ENCODE measurements at places on chromosomes 12 and 14. TPM values are rescaled to one million over a fixed set of nuclear protein-coding genes. Genes with fewer than 3 reads are reported as not detected.

The ZCCHC8 gene
- 38.6 TPM for total RNA-seq

The GLIPR1 gene
- total RNA-seq = 7.4 TPM

The ACSS3 gene
- total RNA-seq = not detected

The SLC10A1 gene
- not detected for total RNA-seq

The SELPLG gene
- 52.1 TPM for total RNA-seq

The VRTN gene
- total RNA-seq = not detected

The GPR132 gene
- 27.1 TPM for total RNA-seq

The SNX6 gene
- 66.6 TPM for total RNA-seq

The KRT82 gene
- total RNA-seq = not detected

The BDKRB1 gene
- total RNA-seq = not detected

The PAX9 gene
- not detected for total RNA-seq

The SCN8A gene
- 0.39 TPM for total RNA-seq

The ENDOU gene
- not detected for total RNA-seq

The VCPKMT gene
- total RNA-seq = 9.7 TPM

The AMIGO2 gene
- 11.1 TPM for total RNA-seq

The PRKD1 gene
- total RNA-seq = not detected

The RIPK3 gene
- 13.2 TPM for total RNA-seq

The PMEL gene
- 0.32 TPM for total RNA-seq

The ADCY6 gene
- total RNA-seq = 0.55 TPM

The NOXRED1 gene
- 0.23 TPM for total RNA-seq

The SPRYD3 gene
- total RNA-seq = 36.2 TPM

The CBLN3 gene
- 5.4 TPM for total RNA-seq

The KRT85 gene
- not detected for total RNA-seq

The PLEKHG7 gene
- not detected for total RNA-seq

The TTC9 gene
- 6.1 TPM for total RNA-seq

The ACOT2 gene
- 10.1 TPM for total RNA-seq

The STRAP gene
- total RNA-seq = 144 TPM

The DIO2 gene
- total RNA-seq = not detected

The PRR4 gene
- 1.6 TPM for total RNA-seq

The TEAD4 gene
- total RNA-seq = 13.7 TPM

The NFATC4 gene
- not detected for total RNA-seq

The EML5 gene
- 0.39 TPM for total RNA-seq

The FOXG1 gene
- not detected for total RNA-seq

The DAD1 gene
- total RNA-seq = 256 TPM

The VTI1B gene
- total RNA-seq = 73.7 TPM

The NOVA1 gene
- 0.25 TPM for total RNA-seq

The SPATS2 gene
- 19.3 TPM for total RNA-seq

The GCH1 gene
- total RNA-seq = 52.5 TPM

The EPYC gene
- total RNA-seq = not detected

The ITGB7 gene
- total RNA-seq = 200 TPM

The ERG28 gene
- 20.3 TPM for total RNA-seq

The C12orf50 gene
- total RNA-seq = not detected

The DNAI7 gene
- total RNA-seq = not detected

The SPTB gene
- 0.05 TPM for total RNA-seq

The KCNH5 gene
- not detected for total RNA-seq

All from activated T-helper 2 cell treated with anti-CD3 and anti-CD28 coated beads, Interferon-gamma antibody, Interleukin-2, Interleukin-4, amounts not matched to agents 10 μg/mL and 5 μg/mL and 100 μg/mL, durations not matched to agents 14 hours and 24 hours and 36 hours (primary cell).